Astrocyte of the hippocampus (primary cell): ENCODE measurements at places on chromosomes 13 and 19.
A peak's percentile ranks its signal among the peaks of the same experiment; 100 is the strongest.

DNA sequence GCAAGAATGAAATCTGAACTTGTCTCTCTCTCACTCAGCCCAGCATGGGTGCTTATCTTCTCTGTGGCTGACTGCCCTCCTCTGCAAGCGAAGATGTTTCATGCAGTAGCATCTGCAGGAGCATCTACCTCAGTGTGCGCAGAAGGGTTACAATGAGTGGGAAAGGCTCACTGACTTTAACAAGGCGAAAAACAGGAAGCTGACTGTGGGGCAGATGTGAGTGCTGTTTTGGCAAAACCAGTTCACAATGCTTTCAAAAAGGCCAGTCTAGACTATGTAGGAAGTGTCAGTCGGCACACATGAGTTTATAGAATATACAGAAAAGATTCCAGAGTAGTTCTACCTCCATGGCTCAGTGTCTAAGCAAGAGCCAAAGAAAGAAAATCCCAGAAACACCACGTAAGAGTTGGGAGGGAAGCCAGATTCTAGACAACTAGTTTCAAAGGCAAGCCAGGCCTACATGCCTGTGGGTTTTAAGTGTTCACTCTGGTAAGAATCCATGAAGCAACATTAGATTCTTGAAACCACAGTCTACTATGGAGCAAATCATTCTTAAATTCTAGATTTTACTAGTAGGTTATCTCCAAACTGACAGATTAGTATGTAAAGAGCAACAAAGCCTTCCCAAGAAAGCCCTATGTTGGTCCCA lies 124.5 kb downstream of the ABCC4 start:
- peak; percentile 97 for DNase-seq

GRCh38 chr13:100675661-100676129 lies 1.1 kb upstream of the TMTC4 start:
- no peak for DNase-seq

DNA sequence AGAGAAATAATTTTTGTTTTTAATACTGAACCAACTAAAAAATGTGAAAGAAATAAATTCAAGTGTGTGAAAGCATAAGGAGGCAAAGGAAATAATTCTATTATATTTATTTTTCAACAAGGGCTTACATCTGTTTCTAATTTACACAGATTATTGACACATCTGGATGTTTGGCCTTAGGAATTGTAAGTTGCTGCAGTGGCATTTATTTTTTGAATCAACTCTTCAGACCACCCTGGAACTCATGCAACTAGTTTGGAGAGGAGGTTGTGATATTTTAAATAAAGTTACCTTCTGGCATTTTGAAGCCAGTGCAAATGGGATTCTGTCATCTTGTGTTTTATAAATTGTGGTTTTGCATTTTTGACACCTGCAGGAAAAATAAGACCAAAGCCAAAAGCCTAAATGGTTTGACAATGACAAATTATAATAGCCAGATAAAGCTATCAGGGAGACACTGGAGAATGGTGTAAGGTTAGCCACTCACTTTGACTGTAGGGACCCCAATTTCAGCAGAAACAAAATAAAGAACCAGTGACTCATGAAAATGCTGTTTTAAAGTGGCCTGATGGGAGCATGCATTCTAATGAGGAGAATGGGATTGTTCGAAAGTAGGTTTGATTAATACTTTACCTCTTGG lies 192.9 kb downstream of the KLF5 start:
- peak; percentile 16 for DNase-seq

GRCh38 chr13:75123428-75123827 lies 358.5 kb downstream of the TBC1D4 start:
- DNase-seq, result no peak

GRCh38 chr13:111270765-111271698 lies 49.4 kb upstream of the TEX29 start:
- peak; percentile 24 for DNase-seq

- DNase-seq, result no peak
These were observed 24.6 kb downstream of the ZNF813 start for GRCh38 chr19:53492153-53492552.

DNA sequence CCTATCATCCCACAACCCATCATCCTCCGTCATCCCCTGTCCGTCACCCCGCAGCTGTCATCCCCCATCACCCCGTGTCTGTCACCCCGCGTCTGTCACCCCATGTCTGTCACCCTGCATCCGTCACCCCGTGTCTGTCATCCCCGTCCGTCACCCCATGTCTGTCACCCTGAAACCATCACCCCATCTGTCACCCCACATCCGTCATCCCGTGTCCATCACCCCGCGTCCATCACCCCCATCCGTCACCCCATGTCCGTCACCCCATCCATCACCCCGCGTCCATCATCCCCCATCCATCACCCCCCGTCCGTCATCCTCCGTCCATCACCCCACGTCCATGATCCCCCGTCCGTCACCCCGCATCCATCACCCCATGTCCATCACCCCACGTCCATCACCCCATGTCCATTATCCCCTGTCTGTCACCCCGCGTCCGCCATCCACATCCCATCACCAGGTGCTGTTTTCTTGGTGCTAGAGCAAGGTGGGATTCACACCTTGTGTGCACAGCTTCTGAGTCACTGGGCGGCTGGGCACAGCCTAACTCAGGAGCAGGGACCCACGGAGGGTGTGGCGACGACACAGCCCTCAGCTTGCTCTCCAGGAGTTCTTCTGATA lies 24.2 kb downstream of the RASA3 start:
- DNase-seq, result no peak

- no peak for DNase-seq
These were observed 4.7 kb downstream of the DCAF15 start for GRCh38 chr19:13957051-13957450.

- DNase-seq, result no peak
These were observed 185.8 kb downstream of the MZT1 start for GRCh38 chr13:72541674-72542073.

GRCh38 chr19:46298479-46299003 lies 1.7 kb downstream of the HIF3A start:
- no peak for DNase-seq

- peak; percentile 9 for DNase-seq
These were observed 15.6 kb upstream of the ZNF730 start for GRCh38 chr19:23101241-23101640.

- DNase-seq, result no peak
These were observed 81.9 kb downstream of the ZNF726 start for GRCh38 chr19:23996549-23996948.

- no peak for DNase-seq
These were observed 1.1 kb upstream of the KCNJ14 start for GRCh38 chr19:48454150-48454730.

DNA sequence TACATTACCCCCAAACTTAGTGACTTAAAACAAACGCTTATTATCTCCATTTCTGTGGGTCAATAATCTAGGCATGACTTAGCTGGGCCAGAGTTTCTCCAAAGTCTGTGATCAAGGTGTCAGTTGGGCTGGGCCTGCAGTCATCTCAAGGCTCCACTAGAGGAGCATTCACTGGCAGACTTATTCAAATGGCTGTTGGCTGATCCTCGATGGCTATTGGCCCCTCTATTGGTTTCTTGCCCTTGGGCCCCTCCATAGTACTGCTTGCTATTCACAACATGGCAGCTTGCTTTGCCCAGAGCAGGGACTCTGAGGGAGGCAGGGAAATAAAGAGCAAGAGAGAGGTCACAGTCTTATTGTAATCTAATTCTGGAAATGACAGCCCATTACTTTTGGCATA lies 57.6 kb downstream of the RCBTB2 start:
- no peak for DNase-seq

DNA sequence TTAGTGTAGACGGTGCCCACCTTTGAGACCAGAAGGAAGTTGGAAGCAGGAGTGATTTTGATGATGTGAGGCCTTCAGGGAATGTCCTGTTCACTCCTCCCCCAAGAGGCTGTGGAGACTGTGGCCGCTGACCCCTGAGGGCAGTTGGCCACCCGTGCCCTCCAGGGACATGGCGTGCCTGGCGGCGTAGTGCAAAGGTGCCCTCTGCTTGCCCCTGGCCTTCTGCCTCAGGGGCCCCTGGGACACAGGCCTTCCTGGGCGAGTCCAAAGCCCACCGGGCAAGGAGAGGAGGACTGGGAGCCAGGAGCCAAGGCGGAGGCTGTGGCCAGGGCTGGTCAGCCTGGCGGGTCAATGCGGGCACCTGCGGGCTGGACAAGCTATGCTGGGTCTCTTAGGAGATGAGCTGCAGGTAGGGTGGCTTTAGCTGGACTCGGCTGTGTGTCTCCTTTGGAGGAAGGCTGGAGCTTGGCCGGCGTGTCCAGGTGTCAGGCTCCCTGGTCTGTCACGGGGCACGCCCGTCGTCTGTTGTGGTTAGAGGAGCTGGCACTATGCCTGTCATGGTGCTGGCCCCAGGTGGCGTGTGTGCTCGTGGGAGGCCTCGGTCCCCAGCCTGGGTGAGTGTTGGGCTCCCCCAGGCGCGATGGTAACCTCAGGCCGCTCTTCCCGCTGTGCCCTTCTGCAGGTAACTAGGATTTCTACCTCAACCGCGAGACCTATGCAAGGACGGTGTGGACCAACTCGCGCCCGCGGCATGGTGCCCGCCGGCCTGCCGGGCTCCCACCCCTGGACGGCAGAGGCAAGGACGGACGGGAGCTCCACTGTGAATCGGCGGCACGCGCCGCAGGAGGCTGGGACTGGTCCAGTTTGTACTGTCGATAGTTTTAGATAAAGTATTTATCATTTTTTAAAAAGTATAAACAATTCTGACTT lies 6.8 kb downstream of the PLEKHJ1 start:
- no peak for DNase-seq

GRCh38 chr13:97381189-97381588 lies 52.8 kb upstream of the RAP2A start:
- DNase-seq, result no peak

DNA sequence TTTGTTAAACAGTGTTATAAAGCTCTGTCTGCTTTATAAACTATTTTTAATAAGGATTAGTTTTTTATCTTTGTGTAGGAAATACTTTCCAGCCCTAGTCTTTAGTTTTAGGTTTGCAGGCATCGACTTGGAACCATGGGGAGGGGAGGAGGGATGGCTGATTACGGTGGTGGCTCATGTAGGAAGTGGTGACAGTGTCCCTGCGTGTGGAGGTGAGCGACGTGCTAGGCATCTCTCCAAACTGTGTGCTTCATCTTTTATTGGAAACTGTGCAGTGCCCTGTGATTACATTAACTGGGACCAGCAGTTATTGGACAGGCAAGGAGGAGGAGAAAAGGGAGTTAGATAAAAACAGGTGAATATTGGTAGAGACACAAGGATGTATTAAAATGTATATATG lies 203.8 kb downstream of the ATP8A2 start:
- no peak for DNase-seq

DNA sequence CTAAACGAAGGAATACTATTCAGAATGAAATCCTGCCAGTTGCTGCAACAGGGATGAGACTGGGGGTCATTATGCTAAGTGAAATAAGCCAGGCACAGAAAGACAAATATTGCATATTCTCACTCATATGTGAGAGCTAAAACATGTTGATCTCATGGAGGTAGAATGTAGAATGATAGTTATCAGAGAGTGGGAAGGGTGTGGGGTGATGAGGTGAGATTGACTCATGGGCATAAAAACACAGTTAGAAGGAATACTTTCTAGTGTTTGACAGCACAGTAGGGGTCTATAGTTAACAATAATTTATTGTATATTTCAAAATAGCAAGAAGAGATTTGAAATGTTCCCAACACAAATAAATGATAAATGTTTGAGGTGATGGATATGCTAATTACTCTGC lies 7.8 kb upstream of the OR7C2 start:
- DNase-seq, result no peak

DNA sequence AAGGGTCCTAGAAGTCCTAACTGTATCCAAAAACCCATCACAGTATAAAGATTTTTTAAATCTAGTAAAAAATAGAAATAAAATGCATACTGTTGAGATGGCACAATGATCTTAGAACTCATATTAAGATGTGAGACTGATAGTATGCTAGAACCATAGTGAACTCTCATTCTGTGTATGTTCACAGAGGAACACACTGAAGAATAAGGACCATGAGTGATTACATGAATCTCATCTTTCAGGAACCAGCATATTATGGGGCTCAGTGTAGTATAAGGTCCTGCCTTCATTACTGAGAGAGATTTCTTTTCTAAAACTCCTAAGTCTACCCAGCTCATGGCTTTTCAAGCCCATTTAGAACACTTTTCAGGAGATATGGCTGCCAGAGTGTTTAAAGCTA lies 59.8 kb upstream of the RFC3 start:
- no peak for DNase-seq

GRCh38 chr13:99986741-99987140 lies 5.2 kb downstream of the ZIC2 start:
- peak; percentile 58 for DNase-seq

DNA sequence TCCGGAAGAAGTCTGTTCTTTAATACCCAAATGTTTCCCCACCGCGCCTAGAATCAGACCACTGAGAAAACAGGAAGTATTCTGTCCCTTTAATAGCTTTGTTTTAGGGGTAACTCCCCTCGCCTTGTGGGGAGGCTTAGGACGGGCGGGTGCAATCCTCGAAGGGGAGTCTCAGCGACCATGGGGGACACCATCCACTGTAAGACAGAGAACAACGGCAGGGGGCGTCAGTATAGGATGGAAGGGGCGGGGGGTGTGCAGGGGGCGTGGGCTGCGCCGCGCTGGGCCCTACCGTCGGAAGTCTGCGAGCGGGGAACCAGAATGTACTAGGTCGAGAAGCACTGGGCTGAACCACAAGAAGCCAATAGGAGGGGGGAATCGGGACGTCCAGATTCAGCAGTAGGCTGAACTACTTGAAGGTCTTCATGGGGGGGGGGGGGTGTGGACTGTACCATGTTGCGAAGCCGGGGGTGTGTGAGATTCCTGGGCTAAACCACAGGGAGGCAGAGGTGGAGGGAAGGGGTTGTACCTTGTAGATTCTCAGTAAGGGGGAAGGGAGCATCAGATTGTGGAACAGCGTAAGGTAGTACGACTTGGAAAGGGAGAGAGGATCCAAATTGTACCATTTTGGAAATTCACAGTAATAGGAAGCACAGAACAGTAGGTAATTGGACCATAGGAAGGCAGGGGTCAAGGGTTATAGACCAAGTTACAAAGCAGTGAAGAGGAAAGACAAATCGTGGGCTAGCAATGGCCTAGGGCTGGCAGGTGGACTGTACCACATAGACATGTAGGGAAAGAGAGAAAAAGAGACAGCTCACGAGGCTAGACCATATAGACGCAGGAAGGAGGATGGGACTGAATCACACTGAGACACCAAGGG lies 1.0 kb upstream of the DBP start:
- DNase-seq, result peak; percentile 95

DNA sequence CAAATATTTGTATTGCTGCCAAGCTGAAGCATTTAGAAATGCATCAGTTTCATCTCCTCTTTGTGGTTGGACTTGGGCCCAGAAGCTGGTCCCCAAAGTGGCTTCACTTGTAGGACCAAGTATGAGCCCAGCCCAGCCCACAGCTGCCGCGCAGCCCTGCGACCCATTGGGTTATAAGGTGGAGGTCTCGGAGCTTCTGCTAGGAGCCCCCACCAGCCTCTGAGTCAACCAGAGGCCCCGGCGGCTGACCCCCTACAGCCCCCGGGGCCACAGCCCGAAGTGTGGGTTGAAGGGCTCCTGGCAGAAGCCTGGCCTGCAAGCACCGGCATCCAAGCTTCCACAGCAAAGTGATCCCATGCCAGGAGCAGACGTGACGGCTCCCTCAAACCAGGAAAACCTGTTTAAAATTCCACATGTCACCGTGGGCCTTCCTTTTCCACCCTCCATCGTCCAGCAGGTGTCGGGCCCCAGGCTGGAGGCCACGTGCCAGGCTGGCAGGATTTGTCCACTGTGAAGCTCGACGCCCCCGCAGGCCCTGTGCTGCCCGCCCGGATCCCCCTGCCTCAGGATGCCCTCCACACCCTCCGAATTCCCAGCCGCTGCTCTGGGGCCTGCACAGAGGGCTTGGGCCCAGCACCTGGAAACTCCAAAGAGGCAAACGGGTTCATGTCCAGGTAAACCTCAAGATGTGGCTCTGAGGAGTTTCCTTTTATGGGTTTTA lies 54.7 kb downstream of the C13orf46 start:
- DNase-seq, result no peak
